Activated CD8-positive, alpha-beta T cell treated with anti-CD3 and anti-CD28 coated beads for 36 hours (primary cell): ENCODE measurements at places on chromosomes 2 and 18. TPM values are rescaled to one million over a fixed set of nuclear protein-coding genes. Genes with fewer than 3 reads are reported as not detected.

GRCh38 chr2:15704086-15704787 lies 112.6 kb downstream of the DDX1 start:
- DNase-seq = no peak
- H3K4me3 ChIP-seq = no peak overlapping the region
- no peak overlapping the region for H3K27ac ChIP-seq
- H3K27me3 ChIP-seq = no peaks in the 10 kb centered on the region
- no peaks in the 10 kb centered on the region for H3K4me1 ChIP-seq
- H3K36me3 ChIP-seq = no peaks in the 10 kb centered on the region

Gene PCARE
- not detected for total RNA-seq

Gene TACR1
- not detected for total RNA-seq

Gene ABCG5
- not detected for total RNA-seq

DNA sequence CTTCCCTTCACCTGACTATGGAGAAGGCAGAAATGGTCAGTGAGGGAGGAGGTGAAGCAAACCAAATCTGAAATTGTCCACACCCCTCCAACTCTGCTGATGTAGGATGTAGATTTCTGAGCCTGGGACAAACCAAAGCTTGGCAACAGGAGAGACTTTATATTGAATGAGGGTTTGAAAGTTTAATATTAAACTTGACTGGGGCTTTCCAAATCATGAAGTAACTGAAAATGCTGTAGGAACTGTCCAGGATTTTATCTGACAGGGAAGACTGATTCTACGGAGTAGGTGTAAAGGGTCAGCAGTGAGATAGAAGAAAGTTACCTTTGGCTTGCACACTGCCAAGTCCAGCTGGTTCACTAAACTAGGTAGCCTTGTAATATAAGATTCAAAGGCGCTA lies 194.5 kb downstream of the TDRD15 start:
- no peak overlapping the region for H3K4me3 ChIP-seq
- no peak overlapping the region for H3K27ac ChIP-seq
- H3K4me1 ChIP-seq = no peaks in the 10 kb centered on the region
- no peak for DNase-seq
- no peaks in the 10 kb centered on the region for H3K36me3 ChIP-seq
- no peaks in the 10 kb centered on the region for H3K27me3 ChIP-seq
